Subcutaneous preadipocyte (primary cell): ENCODE measurements at places on chromosomes 1 and 21. TPM values are rescaled to one million over a fixed set of nuclear protein-coding genes. Genes with fewer than 3 reads are reported as not detected.

Gene A3GALT2
- not detected in 2 replicates for total RNA-seq

Gene FCER1A
- not detected in 2 replicates for total RNA-seq

Gene FCRL1
- total RNA-seq: not detected in 2 replicates

Gene OVAAL
- total RNA-seq: not detected in 2 replicates

Gene FMO4
- total RNA-seq: 2.0 and 2.6 TPM in 2 replicates
